Cardiac septum (tissue), 1 donor: ENCODE measurements at places on chromosomes 1 and 21.

- no peak for DNase-seq
Observed at GRCh38 chr1:246182149-246182851, 324.8 kb downstream of the SMYD3 start.

GRCh38 chr21:38487901-38488639 is 10.2 kb downstream of the ERG start:
- DNase-seq: no peak

GRCh38 chr1:203410182-203410900 is 59.4 kb upstream of the FMOD start:
- no peak for DNase-seq

- no peak for DNase-seq
Observed at GRCh38 chr1:37096523-37096922, 62.2 kb upstream of the GRIK3 start.

- peak; percentile 56 for DNase-seq
Observed at GRCh38 chr1:30042438-30043147, 680.8 kb downstream of the MATN1 start.

DNA sequence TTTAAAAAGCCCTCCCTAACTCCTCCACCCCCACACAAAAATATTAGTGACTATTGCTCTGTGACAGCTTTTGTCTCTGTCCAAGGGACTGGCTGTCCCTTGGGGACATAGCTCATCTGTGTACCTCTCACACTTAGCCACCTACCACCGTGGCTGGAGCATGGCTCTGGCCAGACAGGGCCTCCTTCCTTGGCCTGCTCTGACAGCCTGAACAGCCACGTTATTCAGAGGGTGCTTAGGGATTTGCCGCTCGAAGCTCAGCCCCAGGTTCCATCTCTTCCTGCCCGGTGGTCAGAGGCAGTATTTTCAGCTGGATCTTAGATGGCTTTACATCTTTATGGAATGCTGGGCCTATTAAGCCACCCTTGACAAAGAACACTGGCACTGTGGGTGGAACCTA is 6.1 kb upstream of the CELSR2 start:
- DNase-seq: peak; percentile 36
